NCI-H1105 (cell line): ENCODE measurements at places on chromosomes 5 and 9.
A peak's percentile ranks its signal among the peaks of the same experiment; 100 is the strongest.

DNA sequence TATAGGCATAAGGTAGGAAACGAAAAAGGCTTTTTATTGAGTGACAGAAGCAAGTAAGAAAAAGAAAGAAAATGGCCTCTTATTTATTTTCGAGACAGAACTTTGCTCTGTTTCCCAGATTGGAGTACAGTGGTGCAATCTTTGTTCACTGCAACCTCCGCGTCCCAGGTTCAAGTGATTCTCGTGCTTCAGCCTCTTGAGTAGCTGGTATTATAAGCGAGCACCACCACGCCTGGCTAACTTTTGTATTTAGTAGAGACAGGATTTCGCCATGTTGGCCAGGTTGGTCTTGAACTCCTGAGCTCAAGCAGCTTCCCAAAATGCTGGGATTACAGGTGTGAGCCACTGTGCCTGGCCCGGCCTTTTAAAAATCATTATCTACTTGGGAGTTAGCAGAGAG lies 70.7 kb downstream of the NSD1 start:
- DNase-seq, result no peak

- DNase-seq, result no peak
These were observed 4.9 kb upstream of the OLFM1 start for GRCh38 chr9:135082536-135082935.

DNA sequence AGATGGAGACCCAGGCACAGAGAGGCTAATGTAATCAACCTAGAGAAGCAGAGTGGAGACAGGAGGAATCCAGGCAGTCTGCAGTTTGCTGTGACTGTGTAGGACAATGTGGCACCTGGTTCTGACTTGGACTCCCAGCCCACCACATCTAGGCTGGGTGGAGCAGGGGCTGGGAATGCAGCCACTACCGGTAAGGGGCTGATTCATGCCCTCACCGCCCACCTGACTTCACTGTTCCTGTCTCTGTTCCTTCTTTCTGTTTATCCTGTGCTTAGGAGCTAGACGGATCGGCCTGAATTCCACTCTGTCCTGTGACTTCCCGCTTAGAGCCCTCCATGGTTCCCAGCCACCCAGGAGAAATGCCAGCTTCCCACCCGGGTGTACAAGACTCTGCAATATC lies 2.6 kb downstream of the PDLIM4 start:
- DNase-seq, result no peak

- DNase-seq, result no peak
These were observed 81.0 kb downstream of the WWC1 start for GRCh38 chr5:168372356-168372946.

DNA sequence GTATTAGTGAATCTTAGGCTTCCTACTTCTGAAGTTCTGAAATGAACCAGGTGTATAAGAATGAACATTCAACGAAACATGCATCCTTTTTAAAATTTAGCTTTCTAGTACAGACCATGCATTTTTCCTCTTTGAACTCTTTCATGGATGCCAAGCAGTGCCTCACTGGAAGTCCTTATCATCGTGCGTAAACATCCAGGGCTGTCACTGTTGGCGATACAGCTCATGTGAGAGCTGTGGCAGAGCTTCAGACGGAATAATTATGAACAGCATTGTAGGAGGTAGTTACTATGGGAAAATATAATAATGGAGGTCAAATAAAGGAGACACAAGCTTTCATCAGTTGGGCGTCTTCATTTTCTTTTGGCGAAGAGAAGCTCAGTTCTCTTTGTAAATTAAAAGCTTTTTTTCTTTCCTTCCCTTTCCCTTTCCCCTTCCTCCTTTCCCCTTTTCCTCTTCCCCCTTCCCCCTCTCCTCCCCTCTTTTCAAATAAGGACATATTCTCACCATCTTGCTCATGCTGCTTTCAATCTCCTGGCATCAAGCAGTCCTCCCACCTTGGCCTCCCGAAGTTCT lies 167.3 kb downstream of the KDM4C start:
- no peak for DNase-seq

DNA sequence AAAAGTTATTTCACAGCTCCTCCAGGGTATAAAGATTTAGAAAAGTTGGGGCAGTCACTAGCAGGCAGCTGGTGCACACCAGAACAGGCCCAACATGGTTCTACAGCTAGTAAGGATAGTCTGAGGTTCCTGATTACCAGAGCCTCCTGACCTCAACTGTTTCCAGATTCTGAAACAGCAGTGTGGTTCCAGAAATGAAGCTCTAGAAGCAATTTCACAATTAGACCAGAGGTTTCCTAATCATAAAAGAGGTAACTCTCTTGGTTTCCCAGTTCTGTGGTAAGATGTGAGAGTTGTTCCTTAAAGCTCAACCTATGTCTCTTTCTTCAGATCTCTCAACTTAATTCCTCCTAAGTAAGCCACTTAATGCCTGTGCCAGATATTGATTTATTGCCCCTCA lies 11.9 kb downstream of the AGTPBP1 start:
- DNase-seq, result no peak

- DNase-seq, result no peak
These were observed 1076.5 kb downstream of the MAT2B start for GRCh38 chr5:164581889-164582288.

GRCh38 chr5:154410786-154411185 lies 35.0 kb upstream of the SAP30L start:
- DNase-seq, result no peak

GRCh38 chr5:33433303-33434240 lies 7.2 kb upstream of the TARS1 start:
- DNase-seq, result no peak

DNA sequence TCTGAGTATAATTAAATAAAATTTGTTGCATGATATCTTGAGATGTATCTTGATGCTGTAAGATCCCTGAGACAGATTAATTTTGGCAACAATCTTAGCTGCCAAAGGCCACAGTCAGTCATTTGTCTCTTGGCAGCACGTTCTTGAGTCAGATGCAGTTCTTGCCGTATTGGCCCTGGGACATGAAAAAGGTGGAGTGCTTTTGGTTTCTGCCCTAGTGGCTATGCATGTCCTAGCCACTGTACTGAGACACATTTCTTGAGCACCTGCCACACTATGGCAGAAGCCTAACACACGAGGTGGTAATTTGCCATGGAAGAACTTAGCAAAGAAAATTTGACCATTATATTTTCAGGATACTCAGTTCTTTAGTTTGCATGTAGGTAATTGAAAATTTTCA lies 45.0 kb upstream of the PHF2 start:
- no peak for DNase-seq

DNA sequence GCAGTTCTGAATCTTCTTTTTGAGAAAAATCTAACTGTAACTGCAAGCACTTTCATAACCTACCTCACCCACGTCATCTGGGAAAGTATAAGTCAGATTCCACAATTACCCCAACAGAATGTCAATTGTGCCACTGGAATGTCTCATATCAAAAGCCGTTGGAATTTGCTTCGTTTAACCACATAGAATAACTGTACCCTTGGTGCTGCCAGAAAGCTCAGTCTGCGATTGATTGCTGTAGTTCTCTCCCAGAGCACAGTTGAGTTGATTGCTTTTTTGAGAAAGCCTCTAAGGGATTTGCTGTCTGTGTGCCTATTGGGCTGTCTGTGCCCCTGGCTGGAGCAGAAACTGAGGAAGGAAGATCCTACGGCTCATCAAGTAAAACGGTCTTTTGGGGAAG lies 583.6 kb downstream of the TMEM38B start:
- no peak for DNase-seq

- no peak for DNase-seq
These were observed 215.4 kb downstream of the SLF1 start for GRCh38 chr5:94833851-94834250.

- DNase-seq, result peak; percentile 84
These were observed 119.6 kb upstream of the NFIB start for GRCh38 chr9:14433351-14434157.

DNA sequence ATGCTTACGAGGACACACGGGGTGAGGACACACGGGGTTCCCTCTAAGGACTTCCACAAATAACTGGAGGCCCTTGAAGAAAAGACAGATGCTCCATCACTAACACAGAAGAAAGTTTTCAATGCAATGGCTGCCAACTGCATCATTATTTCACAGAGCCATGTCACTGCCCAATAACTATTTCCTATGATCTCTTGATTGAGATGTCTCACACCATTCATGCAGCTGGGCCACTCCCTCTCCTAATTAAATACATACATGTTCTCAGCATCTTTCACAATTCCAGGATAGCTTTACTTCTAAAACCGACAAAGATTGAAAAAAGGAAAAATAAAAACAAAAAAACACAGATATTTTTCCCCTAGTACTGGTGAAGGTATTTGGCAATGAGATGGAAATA lies 650.8 kb downstream of the SEMA5A start:
- DNase-seq, result no peak

DNA sequence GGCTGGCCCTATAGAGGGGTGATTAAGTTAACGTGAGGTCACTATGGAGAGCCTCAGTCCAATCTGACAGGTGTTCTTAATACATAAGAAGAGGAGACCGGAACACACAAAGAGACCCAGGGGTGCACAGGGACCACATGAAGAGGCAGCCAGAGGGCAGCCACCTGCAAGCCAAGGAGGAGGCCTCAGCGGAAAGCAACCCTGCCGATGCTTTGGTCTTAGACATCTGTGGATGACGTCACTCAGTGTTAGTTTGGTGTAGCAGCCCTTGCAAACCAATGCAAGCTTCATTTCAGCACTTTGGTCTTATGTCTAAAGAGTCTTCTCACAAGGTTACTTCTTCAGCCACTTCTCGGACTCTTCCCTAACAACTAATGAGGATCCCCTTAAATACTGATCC lies 47.6 kb upstream of the GRHPR start:
- DNase-seq, result no peak

DNA sequence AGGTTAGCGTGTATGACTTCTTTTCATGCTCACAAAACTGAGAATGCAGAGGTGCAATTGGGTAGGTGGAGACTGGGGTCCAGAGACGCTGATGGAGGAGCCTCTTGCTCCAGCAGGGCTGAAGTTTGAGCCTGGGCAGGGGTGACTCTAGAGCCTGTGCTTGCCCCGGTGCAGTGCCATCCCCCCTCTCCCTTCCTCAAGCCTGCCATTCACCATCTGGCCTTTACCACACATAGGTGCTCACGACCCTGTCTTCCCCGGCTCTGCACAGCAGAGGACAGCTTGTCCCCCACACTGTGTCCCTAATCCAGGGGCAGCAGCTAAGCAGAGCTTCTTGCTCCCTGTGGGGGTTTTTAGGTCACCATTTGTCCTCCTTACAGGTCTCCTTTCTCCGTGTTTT lies 86.5 kb downstream of the DAP start:
- DNase-seq, result no peak

GRCh38 chr9:120383611-120383998 lies 196.4 kb downstream of the CDK5RAP2 start:
- DNase-seq, result peak; percentile 34

- no peak for DNase-seq
These were observed 172.8 kb upstream of the RASA1 start for GRCh38 chr5:87094833-87095232.

- DNase-seq, result no peak
These were observed 33.5 kb upstream of the SUB1 start for GRCh38 chr5:32551865-32552264.

- no peak for DNase-seq
These were observed 17.8 kb downstream of the ITK start for GRCh38 chr5:157198277-157198986.

- no peak for DNase-seq
These were observed 6.8 kb upstream of the ZBTB34 start for GRCh38 chr9:126853667-126854066.

DNA sequence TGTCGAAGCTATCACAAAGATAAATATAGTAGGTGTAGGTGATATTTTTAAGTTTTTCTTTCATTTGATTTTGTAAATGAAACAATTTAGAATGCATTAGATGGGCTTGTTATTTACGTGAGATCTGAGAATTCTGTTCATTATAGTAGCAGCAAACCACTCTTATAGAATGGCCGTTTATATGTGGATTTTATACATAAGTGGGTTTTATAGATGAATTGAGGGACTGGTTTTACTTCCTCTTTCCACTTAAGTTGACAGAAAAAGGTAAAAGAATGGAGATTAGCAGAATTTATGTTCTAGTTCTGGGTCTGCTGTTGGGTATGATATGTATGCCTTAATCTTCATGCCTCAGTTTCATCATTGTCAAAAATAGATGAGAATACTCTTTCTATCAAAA lies 5.6 kb downstream of the RMI1 start:
- DNase-seq, result no peak

DNA sequence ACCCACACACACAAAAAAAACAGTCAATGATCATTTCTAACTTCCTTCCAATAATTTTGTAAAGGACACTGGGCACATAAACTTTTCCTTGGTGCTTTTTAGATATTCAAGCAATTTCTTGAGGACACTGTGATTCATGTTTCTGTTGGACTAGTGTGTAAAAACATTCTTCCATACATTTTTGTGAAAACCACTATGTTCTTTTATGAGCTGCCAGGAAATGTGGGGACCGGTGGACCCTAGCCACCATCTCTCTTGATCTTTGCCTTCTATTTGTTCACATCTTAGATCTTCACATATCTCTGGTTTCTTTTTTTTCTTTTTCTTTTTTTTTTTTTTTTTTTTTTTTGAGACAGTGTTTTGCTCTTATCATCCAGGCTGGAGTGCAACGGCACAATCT lies 287.4 kb downstream of the GLIS3 start:
- DNase-seq, result no peak

- peak; percentile 86 for DNase-seq
These were observed at the start of gene CA9 for GRCh38 chr9:35673132-35674024. CA9 (plus strand) TSS chr9:35673928; CDS start chr9:35673960, 32 bp downstream.

GRCh38 chr5:1555808-1556731 lies 32.3 kb upstream of the LPCAT1 start:
- DNase-seq, result no peak

- no peak for DNase-seq
These were observed 113.7 kb upstream of the KLF4 start for GRCh38 chr9:107603281-107603680.

- DNase-seq, result peak; percentile 85
These were observed 411.1 kb downstream of the ACTL7B start for GRCh38 chr9:108444400-108445358.

DNA sequence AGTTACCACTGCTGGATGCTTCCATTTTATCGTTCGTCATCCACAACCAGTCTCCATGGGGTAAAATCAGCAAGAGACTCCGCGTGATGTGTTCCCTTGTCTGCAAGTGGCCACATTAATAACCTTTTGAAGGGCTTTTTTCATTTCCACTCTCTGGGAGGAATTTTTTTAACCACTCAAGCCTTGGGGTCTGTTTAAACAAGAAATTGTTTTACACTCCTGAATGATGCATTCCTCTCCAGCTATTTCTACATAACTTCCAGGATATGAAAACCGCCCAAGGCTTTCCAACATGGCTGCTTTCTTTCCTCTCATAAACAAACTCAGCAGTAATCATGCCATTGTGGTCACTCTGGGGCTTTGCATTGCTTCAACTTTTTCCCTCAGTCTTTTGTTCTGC lies 217.2 kb upstream of the DAPK1 start:
- DNase-seq, result no peak

- DNase-seq, result no peak
These were observed 11.8 kb upstream of the TCOF1 start for GRCh38 chr5:150345716-150346115.

DNA sequence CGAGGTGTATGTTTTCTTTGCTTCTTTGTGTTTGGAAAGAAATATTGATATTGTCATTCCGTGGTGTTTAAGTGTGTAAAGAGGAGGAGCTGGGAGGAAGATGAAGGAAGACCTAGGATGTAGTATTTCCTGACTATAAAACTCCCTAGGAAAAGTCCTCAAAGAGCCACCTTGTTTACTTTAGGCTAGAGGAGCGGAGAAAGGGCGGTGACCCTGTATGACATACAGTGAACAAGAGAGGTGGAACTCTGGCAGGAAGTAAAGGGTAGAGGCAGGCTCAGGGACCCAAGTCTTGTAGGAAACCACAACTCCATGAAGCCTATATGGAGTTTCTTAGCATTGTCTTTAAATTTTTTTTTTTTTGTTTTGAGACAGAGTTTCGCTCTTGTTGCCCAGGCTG lies 303.9 kb downstream of the DOCK8 start:
- DNase-seq, result no peak
